ENCODE measurements at places on chromosomes 13 and 19.
A peak's percentile ranks its signal among the peaks of the same experiment; 100 is the strongest.

DNA sequence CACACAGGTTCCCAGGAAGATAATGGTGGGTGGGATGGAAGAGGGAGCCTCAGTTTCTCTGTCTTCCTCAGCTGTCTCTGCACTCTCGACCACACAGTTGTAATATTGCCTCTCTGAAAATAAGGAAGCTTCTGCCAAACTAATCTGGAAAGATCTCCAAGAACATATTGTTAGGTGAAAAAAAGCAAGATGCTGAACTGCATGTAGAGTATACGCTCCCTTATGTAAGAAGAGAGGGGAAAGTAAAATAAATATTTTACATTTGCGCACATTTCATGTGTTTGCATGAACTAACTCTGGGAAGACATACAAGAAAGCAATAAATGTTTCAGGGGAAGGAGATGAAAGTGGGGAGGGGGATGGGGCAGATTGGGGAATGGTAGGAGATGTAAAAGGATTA is 41.9 kb upstream of the CACNA1A start:
- no peak for DNase-seq

DNA sequence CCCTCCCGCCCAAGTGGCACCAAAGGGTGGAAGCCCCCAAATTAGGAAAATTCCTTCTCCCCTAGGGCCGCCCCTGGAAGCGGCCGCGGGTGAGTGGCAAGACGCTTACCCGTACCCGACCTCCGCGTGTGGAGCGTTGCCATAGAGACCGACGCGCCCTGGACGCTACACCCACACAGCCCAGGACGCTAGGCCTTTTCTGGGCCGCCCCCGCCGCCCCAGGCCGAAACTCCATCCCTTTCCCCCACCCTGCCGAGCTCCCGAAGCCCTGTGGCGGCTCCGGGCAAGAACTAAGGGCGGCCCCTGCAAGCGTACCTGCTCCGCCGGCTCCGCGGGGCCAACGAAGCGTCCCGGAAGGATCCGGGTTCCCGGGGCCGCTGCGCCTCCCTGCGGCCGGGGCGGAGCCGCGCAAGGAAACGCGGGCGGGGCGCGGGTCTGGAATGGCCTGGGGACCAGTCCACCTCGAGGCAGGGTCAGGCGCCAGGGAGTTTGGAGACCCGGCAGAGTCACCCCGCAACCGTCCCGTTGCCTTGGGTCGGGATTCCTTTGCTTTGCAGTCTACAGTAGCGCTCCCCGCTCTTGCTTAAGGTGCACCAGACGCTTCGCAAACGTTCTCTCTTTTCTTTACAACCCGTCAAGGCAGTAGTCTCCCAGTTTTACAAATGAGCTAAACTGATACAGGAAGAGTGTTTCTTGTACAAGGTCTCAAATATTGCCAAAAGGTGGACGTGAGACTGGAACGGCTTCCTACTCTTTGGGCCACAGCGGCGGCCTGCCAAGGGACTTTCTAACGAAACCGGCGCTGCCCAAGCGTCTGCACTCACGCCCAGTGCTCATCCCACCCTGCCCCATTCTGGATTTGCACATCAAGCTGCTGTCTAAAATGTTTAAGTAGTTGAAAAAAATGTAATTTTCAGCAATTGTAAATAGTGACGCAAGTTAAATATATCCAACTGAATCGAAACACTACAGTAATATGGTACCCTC is at the start of gene NEK5:
Gene NEK5, minus strand, starts transcription at position 360 of the 987 bp plus-strand sequence. CDS start 1,591 bp downstream, outside the sequence.
- peak; percentile 17 for DNase-seq

GRCh38 chr13:98443329-98443728 is 133.6 kb downstream of the STK24 start:
- no peak for DNase-seq

DNA sequence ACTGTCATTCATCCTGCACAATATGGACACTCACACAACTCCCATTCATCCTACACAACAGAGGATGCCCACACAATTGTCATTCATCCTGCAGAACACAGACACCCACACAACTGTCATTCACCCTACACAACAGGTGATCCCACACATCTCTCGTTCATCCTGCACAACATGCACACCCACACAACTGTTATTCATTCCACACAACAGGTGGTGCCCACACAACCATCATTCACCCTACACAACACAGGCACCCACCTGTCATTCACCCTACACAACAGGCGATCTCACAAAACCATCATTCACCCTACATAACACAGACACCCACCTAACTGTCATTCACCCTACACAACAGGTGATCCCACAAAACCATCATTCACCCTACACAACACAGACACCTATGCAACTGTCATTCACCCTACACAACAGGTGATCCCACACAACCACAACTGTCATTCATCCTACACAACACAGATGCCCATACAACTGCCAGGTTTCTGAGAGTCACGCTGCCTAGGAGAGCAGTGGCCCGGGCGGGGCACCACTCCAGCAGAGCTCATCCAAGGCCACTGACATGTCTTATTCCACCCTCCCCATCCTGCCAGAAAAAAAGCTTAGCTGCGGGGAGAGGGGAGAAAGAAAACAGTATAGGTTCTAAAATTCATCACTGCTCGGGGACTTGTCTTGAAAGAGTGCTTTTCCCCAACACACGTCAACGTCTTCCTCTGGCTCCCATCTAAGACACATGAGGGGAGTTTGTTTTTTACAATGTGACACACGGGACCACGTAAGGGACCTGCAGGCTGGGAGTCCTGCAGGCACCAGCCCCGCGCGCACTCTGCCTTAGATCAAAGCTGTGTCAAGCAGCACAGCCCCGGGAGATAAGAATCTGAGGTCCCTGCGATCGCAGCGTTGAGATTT is 44.0 kb downstream of the KLF2 start:
- peak; percentile 57 for DNase-seq

DNA sequence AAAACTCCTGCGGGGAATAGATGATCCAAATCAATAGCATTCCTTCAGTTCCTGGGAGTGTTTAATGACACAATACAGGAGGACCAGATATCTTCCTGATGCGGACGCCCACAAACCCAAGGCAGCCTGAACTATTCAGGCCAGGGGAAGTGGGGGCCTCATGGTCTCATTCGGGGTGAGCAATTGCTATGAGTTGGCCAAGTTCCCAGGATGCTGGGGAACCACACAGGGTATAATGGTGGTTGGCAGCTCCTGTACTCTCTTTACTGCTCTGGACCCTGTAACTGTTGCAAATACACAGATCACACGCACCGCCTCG is 401.2 kb downstream of the IRS2 start:
- no peak for DNase-seq

DNA sequence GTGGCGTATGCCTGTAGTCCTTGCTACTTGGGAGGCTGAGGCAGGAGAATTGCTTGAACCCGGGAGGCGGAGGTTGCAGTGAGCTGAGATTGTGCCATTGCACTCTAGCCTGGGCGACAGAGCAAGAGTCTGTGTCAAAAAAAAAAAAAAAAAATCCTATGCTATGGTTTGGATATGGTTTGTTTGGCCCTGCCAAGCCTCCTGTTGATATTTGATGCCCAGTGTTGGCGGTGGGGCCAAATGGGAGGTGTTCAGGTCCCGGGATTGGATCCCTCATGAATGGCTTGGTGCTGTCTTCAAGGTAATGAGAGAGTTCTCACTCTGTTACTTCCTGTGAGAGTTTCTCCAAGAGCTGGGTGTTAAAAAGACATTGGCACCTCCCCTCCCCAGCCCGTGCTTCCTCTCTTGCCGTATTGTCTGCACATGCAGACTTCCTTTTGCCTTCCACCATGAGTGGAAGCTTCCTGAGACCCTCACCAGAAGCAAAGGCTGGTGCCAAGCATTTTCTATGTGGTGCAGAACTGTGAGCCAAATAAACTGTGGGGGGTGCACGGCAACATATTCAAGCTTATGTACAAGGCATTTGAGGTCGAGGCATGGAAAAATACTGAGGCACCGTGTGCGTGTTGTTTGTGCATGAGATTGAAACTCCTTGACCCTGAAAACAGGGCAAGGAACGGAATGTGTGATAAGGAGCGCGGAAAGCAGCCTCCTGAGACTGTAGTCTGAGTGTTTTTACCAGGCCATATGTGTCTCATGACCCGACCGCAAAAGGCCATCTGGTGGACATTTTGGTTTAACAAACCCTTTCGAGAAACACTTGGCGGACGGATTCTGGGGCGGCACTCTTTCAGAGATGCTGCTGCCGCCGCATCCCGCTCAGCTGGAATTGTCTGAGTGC is 7.3 kb downstream of the SIGLEC9 start:
- no peak for DNase-seq

DNA sequence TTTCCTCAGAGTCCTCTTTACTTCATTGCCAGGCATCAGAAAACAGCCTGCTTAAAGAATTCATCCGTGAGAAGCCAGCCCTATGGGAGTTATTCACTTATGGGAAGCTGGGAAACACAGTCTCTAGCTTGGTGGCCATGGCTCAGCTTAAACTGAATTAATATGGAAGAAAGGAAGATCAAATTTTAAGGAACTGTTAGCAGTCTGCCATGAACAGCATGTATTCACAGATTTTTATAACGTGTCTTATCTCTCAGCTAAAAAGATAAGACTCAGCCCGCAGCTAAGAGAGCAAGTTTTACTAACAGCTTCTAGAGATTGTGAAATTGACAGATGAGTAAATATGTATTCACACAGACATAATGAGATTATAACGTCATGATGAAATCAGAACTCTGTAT is 253.7 kb upstream of the RXFP2 start:
- no peak for DNase-seq

All from stimulated activated CD8-positive, alpha-beta memory T cell treated with anti-CD3 and anti-CD28 coated beads, Interleukin-12 subunit alpha, Interleukin-12 subunit beta, amount 100 ng/mL, for 1 hour (primary cell).